ENCODE measurements at places on chromosomes 6 and 20.

- DNase-seq, result no peak
Measured at GRCh38 chr6:144435602-144436426, 150.7 kb downstream of the UTRN start.

- DNase-seq, result no peak
Measured at GRCh38 chr6:168328086-168328485, 8.5 kb upstream of the DACT2 start.

GRCh38 chr6:96834070-96834469 is 3.2 kb downstream of the GPR63 start:
- no peak for DNase-seq

- DNase-seq, result no peak
Measured at GRCh38 chr6:163862701-163863100, 448.2 kb downstream of the QKI start.
